ENCODE measurements at places on chromosomes 4 and X.

GRCh38 chrX:153773218-153773611, 7.6 kb upstream of the SRPK3 start:
- DNase-seq: no peak

- DNase-seq: no peak
These were observed 25.8 kb downstream of the WWC2 start for GRCh38 chr4:183124865-183125264.

DNA sequence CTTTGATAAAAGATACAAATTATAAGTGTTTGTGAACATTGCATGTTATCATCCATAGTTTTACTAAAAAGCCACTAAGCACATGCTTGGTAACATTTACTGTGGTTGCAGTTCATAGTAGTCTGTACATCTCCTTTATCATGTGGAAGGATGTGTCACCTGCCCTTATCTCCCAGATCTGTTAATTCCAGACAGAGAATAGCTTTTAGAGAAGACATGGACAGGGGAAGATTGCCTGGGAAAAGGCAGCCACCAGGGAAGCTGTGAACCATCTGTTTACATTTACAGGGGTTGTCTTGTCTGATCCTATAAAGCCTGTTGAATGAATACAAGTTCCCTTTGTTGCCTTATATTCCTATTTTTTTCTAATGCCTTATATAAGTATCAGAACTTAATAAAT, 396.0 kb downstream of the FAT4 start:
- DNase-seq: no peak

DNA sequence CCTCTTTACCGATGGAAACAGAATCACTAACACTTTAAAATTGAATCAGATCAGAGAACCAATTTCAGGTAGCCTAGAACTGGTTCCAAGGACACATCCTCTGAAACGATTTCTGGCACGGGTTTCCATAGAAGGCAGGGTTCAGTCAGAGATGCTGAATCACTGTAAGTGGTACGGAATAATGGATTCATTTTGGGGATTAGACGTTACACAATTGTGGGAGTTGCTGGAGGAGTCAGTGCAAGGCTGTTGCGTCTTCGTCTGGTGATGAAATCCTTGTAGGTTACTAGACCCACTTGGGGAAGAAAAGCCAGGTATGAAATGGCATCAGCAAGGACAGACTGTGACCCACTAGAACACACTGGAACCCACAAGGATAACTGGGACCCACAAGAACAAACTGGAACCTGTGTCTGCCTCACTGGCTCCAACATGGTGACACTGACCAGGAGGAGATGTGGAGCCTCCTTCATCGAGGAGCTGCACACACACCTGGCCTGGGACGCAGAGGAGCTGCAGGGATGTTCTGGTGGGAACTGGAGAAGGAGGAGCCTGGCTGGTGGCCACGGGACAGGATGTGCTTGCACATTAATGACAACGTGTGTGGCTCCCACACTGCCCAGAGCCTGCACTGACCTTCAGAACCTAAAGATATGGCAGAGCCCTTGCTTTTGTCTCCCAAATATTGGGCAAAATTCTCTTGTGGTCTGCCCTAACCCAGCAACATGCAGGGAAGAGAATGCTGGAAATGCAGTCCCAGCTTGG, 105.1 kb downstream of the TRAPPC11 start:
- DNase-seq: no peak

DNA sequence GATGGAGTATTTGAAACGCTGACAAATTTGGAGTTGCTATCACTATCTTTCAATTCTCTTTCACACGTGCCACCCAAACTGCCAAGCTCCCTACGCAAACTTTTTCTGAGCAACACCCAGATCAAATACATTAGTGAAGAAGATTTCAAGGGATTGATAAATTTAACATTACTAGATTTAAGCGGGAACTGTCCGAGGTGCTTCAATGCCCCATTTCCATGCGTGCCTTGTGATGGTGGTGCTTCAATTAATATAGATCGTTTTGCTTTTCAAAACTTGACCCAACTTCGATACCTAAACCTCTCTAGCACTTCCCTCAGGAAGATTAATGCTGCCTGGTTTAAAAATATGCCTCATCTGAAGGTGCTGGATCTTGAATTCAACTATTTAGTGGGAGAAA, 13.2 kb downstream of the TLR8 start:
- no peak for DNase-seq

- DNase-seq: no peak
These were observed 178.4 kb downstream of the ANKRD50 start for GRCh38 chr4:124534131-124534530.

DNA sequence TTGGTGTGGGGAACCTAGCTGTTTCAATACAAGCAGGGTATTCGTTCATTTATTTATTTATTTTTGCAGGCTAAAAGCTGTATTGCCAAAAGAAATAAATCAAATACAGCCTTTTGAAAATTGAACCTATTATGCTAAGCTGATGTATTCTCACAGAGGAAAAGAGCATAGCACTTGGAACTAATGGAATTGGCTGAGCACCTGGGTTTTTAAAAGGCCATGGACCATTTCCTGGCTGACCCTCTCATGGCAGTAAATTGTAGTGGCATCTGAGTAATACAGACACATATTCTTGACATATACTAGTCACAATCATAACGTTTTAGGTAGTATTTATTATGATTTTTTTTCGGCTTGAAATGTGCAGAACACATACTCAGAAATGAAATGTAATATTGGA, 71.8 kb upstream of the ALG13 start:
- DNase-seq: no peak

GRCh38 chrX:2841537-2841936, 12.8 kb downstream of the GYG2 start:
- no peak for DNase-seq

- no peak for DNase-seq
These were observed 203.1 kb downstream of the EPHA5 start for GRCh38 chr4:65467068-65467680.

- no peak for DNase-seq
These were observed 110.0 kb upstream of the IGFBP7 start for GRCh38 chr4:57220172-57220571.

Measured in stimulated activated CD8-positive, alpha-beta memory T cell treated with anti-CD3 and anti-CD28 coated beads, Interleukin-2, amount 100 ng/mL, for 1 hour (primary cell).